Caki2 (cell line): ENCODE measurements at places on chromosomes 4 and X.

DNA sequence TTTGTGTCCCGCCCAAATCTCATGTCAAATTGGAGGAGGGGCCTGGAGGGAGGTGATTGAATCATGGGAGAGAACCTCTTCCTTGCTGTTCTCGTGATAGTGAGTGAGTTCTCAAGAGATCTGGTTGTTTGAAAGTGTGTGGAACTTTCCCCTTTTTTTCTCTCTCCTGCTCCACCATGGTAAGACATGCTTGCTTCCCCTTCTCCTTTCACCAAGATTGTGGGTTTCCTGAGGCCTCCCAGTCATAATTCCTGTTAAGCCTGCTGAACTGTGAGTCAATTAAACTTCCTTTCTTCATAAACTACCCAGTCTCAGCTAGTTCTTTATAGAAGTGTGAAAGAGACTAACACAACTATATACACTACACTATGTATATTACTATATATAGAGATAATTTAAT is 697.8 kb upstream of the HS3ST1 start:
- no peak for DNase-seq

GRCh38 chr4:25837107-25837506 is 25.7 kb downstream of the SEL1L3 start:
- no peak for DNase-seq

- peak; percentile 16 for DNase-seq
Observed at GRCh38 chr4:147289181-147289580, 191.7 kb upstream of the EDNRA start.

GRCh38 chr4:83281307-83281706 is 3.3 kb downstream of the COQ2 start:
- no peak for DNase-seq

DNA sequence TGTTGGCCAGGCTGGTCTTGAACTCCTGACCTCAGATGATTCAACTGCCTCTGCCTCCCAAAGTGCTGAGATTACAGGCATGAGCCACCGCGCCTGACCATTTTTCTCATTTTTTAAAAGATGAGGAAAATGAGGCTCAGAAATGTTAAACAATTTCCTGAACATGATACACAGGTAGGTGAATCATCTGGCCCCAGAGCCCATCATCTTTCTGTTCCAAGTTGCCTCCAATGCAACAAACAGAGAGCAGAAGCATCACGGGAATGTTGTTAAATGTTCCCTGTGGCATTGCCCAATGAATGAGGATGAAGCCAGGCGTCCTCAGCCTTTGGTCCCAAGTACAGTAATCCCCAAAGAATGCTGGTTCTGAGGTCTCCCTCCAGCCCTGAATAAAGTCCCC is 31.3 kb upstream of the ANXA5 start:
- no peak for DNase-seq

- DNase-seq: no peak
Observed at GRCh38 chr4:163651761-163652160, 157.3 kb downstream of the TMA16 start.

DNA sequence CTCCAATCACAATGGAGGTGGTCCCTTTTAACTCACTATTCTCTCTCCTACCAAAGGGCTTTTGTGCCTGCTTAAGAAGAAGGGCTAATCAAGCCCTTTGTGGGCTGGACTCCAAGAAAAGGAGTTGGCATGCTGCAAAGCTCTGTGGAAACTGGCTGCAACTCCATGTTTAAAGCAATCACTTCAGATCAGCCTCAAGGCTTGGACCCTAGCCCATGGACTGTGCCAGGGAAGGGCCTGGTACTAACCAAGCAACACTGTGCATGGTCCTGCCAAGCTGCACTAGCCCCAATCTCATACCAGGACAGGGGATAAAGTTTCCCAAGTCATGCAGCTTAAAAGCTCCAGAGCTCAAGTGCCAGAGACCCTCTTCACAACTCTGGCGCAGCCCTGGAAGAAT is 86.7 kb downstream of the ATP8A1 start:
- no peak for DNase-seq

- no peak for DNase-seq
Observed at GRCh38 chr4:128663325-128663724, 146.2 kb upstream of the JADE1 start.

GRCh38 chr4:156322592-156322991 is 368.9 kb upstream of the CTSO start:
- no peak for DNase-seq

DNA sequence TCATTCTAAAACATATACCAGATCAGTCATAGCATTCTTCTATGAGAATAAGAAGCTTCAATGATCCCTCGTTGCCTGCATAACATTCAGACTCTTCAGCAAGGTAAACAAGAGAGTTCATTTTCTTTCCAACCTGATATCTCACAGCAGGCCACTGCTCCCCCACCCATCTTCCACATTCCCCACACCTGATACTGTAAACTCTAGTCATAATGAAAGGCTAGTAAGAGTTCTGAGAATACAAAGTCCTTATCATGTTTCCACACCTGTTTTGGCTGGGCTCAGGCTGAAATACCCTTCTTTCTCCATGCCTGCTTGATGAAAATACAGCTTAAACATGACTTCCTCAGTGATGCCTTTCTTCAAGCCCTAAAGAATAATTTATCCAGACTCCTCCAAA is 2.3 kb upstream of the AASDH start:
- no peak for DNase-seq

GRCh38 chrX:40314070-40314469 is 216.3 kb upstream of the BCOR start:
- no peak for DNase-seq

- DNase-seq: no peak
Observed at GRCh38 chr4:3711183-3712111, 54.7 kb upstream of the ADRA2C start.

GRCh38 chrX:133611676-133612075 is 196.4 kb upstream of the GPC4 start:
- no peak for DNase-seq

GRCh38 chr4:110886270-110886669 is 263.4 kb upstream of the PITX2 start:
- DNase-seq: no peak

DNA sequence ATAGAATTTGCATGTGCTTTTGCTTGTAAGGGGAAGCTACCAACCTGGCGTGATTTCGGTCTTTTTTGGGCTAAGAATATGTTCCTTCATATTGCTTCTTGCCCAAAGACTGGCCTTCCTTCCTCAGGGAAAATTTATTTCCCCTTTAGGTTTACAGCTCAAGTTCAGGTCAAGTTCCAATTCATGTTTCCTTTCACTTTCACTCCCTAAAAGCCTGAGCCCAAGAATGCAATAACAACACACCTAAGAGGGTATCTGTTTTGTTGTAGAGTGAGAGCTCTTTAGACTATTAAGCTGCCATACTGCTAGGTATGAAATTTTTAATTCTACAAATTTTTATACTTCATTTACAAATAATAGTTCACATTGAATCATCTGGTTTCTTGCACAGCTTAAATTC is 299.6 kb downstream of the TLL1 start:
- DNase-seq: no peak

- no peak for DNase-seq
Observed at GRCh38 chr4:74822603-74823002, 28.3 kb upstream of the BTC start.

DNA sequence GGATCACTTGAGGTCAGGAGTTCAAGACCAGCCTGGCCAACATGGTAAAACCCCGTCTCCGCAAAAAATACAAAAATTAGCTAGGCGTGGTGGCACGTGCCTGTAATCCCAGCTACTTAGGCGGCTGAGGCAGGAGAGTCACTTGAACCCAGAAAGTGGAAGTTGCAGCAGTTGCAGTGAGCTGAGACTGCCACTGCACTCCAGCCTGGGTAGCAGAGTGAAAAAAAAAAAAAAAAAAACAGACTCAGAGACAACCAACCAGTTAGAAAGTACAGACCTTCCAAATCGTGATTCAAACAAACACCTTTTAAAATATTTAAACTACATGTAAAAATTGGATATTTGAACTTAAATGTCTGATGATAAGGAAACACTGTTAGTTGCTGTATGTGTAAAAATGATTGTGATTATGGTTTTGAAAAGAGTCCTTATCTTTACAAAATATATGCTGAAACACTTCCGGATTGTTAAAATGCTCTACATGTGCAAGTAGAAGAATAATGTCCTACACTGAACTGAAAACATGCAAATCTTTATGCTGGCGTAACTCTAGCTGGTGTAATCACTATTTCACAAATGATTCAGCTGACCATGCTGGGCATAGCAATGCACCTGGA is 37.8 kb downstream of the SH3KBP1 start:
- no peak for DNase-seq

- no peak for DNase-seq
Observed at GRCh38 chr4:52535793-52536192, 123.3 kb downstream of the USP46 start.

DNA sequence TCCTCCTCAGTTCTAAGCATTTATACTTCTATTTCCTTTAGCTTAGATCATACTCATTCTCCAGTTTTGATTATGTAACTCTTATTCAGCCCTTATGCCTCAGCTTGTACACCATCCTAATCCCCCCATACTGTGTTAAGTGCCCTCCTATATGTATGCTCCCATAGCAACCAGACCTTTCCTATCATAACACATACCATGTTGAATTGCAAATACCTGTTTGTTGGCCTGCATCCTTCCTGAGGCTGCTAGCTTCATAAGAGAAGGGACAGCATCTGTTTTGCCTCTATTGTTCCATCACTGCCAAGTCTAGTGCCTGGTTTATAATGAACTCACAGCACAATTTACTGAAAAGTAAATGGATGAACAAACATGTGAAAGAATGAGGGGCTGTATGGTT is 443.7 kb downstream of the CENPC start:
- no peak for DNase-seq

DNA sequence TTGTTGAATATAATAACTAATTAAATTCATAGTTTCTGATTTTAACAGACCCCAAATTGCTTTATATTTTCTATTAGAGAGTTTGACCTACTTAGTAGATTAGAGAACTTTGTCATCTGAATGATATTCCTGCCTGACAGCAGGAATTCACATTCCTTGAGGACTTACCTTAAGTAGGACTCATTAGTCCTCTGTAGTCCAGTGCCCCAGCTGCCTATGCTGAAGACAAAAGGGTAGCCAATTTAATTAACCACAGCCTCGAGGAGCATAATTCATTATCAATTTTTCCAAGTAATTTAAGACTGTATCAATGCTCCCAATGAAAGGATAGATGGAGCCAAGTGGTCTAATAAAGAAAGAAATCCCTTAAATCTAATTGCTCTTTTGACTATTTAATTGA is 1405.0 kb upstream of the IGFBP7 start:
- DNase-seq: no peak

GRCh38 chrX:42106556-42106955 is 183.2 kb upstream of the CASK start:
- no peak for DNase-seq

- DNase-seq: no peak
Observed at GRCh38 chr4:19416146-19416545, 835.6 kb upstream of the SLIT2 start.

DNA sequence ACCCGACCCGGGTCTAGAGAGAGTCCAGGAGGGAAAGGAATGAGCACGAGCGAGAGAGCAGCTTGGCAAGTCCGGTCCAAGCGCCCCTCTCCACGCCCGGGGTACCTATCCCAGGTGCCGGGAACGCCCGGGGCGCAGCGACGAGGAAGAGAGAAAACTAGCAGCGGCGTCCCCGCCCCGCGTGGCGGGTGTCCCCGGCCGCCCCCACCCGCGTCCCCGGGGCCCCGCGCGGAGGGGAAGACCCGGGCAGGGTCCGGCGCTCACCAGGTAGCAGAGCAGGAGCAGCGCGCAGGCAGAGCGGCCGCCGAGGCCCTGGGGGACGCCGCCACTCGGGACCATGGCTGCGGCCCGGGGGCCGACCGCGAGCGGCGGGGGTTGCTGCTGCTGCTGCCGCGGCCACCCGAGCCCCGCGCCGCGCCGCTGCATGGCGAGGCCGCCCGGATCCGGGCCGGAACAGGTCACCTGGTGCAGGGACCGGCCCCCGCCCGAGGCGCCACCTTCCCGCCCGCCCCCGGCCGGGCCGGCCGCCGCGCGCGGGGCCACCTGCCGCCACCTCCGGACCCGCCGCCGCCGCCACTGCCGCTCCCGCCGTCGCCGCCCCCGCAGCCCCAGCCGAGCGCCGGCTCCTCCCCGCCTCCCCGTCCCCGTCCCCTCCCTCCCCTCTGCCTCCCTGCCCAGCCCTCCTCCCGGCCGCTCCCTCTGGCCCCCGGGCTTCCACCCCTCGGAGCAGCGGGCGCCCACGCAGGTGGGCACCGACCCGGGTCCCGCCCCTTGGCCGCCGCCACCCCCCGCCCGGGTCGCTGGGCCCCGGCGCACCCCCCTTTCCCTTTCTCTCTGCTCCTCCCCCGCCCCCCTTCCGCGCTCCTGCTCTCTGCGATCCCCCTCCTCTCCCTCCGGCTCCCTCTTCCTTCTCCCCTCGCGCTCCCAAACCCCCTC is at the start of gene SEL1L3:
SEL1L3 (minus strand) TSS at position 578 of the 936 bp plus-strand sequence; CDS start at position 426, 152 bp downstream.
- DNase-seq: no peak

GRCh38 chr4:174856926-174857800 is 28.1 kb upstream of the GLRA3 start:
- DNase-seq: no peak

- peak; percentile 12 for DNase-seq
Observed at GRCh38 chr4:147683188-147683591, 773 bp downstream of the PRMT9 start.

- no peak for DNase-seq
Observed at GRCh38 chr4:51851937-51852290, 9.0 kb downstream of the DCUN1D4 start.
